Left colon (tissue), 2 donors: ENCODE measurements at places on chromosomes 1 and 21.
A peak's percentile ranks its signal among the peaks of the same experiment; 100 is the strongest.

DNA sequence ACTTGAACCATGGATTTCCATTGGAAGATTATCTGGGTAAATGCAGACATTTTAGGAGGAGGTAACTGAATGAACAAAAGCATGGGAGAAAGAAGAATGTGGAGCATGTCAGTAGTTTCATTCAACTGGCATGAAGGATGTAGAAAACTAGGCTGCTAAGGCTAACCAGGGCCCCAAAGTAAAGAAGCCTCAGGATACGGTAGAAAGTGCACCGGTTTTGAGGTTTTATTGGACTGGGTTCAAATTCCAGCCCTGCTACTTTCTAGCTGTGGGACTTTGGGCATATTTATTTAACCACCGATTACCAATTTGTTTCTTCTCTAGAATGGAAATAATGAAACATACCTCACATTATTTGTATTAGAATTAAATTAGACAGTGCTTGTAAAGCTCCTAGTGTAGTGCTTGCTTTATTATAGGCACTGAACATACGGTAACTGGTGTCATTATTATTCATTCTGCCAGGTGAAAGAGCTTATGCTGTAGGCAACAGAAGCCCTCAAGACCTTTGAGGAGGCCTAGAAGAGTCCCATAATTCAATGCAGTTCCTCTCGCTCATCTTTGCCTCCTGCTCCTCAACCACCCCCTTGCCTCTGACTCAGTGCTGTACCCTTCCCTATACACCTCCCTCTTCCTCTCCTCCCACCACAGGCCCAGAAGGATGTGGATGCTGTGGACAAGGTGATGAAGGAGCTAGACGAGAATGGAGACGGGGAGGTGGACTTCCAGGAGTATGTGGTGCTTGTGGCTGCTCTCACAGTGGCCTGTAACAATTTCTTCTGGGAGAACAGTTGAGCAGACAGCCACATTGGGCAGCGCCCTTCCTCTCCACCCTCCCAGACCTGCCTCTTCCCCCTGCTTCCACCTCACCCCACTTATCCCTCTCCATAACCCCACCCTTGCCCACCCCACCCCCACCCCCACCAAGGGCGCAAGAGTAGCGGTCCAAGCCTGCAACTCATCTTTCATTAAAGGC lies 2.5 kb upstream of the CHTOP start:
- no peak for DNase-seq

- peak; percentile 3 for DNase-seq
These were observed 16.3 kb downstream of the SLC19A1 start for GRCh38 chr21:45525910-45526306.

DNA sequence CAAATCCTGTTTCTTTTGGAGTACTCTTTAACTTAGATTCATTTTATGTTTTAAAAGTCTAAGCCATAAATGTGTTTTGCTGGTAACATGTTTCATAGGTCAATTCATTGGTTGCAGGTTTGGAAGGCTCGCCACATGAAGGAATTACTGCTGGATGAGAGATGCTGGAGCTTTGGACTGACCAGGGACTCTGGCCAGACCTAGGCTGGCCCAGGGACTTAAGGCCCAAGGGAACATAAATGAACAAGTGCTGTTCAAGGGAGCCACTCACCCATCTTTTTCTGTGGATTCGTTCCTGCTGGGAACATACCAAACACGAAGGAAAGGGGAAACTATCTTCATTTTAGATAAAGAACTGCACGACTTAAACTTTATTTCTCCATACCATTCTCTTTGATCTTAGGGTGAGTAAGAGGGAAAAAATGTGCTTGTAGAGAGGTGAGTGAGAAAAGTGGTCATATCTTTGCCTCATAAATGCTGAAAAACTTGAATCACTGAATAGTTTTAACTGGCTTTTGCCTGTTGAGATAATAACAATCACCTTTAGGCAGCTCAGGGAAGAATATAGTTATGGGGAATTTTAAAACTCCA lies 15.3 kb upstream of the SHCBP1L start:
- DNase-seq, result no peak

DNA sequence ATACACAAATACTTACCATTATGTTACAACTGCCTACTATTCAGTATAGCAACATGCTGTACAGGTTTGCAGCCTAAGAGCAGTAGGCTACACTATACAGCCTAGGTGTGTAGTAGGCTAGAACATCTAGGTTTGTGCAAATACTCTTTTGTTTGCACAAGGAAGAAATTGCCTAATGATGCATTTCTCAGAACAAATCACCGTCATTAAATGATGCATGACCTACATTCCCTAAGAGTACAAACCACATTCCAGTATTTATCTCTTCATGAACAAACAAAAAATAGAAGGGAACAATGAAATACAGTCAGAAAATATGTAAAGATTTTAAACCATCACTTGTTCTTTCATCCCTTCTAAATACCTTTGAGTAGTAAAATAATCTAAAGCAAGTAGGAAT lies 109.7 kb upstream of the HP1BP3 start:
- DNase-seq, result no peak

- DNase-seq, result no peak
These were observed 2.0 kb downstream of the SRSF4 start for GRCh38 chr1:29179641-29180184.

DNA sequence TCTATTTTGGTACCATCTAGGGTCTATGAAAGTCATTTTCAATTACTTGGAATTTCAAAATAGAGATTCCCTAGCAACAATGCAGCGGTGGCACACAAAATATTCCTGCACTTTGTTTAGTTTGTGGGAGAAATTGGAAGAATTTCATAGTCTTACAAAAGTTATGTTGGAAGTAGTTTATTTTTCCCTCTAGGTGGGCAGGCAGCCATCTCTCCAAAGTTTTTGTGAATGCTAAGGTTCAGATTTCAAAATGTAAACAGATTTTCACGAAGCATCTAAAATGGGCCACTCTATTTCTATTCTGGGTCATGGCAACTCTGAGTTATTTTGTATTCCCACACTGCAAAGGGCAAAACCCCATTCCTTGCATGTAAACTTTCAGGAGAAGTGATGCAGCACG lies 8.0 kb downstream of the SMCP start:
- no peak for DNase-seq

- DNase-seq, result peak; percentile 31
These were observed 28.2 kb downstream of the STPG1 start for GRCh38 chr1:24385160-24385940.

- DNase-seq, result no peak
These were observed 54.4 kb upstream of the FAM89A start for GRCh38 chr1:231094421-231094820.

- no peak for DNase-seq
These were observed 839.0 kb downstream of the LRRIQ3 start for GRCh38 chr1:73359001-73359400.

DNA sequence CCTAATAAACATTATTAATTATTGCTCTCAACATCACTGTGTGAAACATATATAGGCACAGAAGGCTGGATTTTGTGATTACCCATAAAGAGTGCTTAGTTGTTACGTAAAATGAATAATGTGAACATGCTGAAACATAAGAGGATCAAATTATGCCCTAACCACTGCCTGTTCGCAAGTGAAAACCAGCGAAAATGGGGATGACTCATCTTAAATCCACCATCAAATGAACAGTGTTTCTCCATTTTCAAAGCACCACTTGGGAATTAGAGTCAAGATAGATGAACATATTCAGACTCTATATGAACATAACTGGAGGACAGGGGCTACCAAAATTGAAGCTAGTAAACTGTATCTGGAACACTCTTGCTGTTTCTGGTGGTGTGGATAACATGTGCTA lies 386.2 kb downstream of the HHIPL2 start:
- no peak for DNase-seq

- no peak for DNase-seq
These were observed 198.5 kb downstream of the DYRK1A start for GRCh38 chr21:37564924-37565529.

DNA sequence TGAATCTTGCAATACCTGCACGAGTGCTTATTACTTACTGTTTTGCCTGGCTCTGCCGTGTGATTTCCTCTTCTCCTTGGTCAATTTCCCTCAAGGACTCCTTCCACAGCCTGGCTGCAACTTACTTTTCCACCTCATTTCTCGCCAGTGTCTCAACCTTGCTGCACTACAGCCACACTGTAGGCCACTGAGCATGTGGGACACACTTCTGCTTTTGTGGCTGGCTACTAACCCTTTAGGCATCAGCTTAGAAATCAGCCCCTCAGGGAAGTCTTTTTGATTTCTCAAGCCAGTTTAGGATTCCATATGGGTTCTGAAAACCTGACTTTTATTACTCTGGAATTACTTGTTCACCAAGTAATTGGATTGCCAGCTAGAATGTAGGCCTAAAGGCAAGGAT lies 5.2 kb upstream of the DMRTB1 start:
- DNase-seq, result no peak

GRCh38 chr1:70247768-70248167 lies 26.6 kb downstream of the SRSF11 start:
- DNase-seq, result no peak

DNA sequence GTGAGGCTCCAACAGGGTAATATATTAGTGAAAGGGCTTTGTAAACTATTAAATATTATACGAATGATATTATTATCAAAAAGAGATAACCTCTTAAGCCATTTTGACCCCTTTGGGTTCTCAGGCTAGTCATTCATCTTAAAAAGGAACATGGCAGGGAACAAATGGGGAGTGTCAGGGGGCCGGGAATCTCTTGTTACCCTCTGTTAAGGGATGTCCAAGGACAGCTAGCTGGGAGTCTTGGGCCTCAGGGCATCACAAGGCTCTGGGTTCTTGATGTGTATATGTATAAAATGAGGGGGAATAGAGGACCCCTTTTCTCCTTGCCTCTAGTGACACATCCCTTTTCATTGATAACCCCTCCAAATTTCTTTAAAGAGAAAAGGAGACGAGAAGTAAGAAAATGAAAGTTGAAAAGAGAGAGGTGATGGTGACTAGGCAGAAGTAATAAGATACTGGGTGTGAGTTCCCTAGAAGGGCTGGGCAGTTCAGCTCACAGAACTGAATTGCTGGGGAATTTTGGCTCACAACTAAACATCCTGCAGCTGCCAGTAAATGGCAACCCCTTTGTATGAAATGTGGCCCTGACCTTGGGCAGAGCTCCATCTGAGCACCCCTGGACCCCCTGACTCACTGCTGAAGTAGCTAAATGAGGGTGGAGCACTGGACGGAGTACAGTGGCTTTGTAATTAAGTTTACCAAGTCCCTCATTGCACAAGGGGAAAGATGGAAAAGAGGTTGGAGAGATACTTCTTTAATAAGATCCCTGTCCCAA lies 20.0 kb upstream of the ZNF326 start:
- DNase-seq, result no peak

GRCh38 chr21:38954588-38955004 lies 148.9 kb downstream of the ETS2 start:
- DNase-seq, result no peak

- no peak for DNase-seq
These were observed 26.3 kb downstream of the ZNF648 start for GRCh38 chr1:182035097-182035770.

- no peak for DNase-seq
These were observed 24.5 kb downstream of the OSCP1 start for GRCh38 chr1:36425791-36426190.
